Stimulated activated CD4-positive, alpha-beta T cell treated with anti-CD3 and anti-CD28 coated beads, Interleukin-4, amount 100 ng/mL, for 1 hour (primary cell): ENCODE measurements at places on chromosomes 2 and 18.

- DNase-seq = no peak
Measured at GRCh38 chr2:150644298-150645067, 157.0 kb upstream of the RND3 start.

GRCh38 chr2:64727843-64728463 is 74.2 kb upstream of the SERTAD2 start:
- no peak for DNase-seq

DNA sequence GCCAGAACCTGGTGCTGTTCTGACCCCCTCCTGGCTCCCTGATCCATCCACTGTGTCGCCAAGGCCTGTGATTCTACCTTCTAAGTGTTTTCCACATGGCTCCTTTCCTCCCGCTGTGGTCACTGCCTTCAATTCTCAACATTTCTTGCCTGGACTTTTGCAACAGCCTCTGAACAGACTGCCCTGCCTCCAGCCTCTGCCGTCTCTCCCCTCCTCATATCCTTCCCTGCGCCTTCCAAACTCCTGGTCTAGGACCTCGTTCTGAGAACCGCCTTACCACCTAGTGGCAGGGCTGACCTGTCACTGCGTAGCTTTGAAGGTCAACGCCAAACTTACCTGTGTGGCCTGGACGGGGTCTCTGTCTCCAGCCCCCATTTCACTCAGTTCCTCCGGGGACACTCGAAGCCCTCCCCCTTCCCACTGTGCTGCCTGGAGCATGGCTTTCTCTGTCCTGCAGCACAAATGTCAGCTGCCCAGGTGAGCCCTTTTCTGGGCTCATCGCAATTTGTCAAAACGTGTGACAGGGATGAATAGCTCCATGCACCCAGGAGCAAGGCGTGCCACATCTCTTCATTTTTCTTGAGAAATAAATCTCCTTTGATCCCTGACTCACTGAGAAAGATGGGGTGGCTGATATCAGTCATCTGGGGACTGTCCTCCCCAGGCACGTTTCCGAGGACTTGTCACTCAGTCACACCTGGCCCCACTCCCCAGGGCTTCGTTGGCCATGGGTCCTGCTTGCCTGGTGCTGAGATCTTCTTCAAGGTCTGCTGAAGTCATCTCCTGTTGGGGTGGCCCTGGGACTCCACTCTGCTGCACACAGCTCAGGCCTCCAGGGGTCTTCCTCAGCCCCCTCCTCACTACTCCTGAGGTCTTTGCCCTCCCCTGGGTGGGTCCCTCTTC is 46.7 kb downstream of the LDLRAD4 start:
- peak; percentile 52 for DNase-seq

DNA sequence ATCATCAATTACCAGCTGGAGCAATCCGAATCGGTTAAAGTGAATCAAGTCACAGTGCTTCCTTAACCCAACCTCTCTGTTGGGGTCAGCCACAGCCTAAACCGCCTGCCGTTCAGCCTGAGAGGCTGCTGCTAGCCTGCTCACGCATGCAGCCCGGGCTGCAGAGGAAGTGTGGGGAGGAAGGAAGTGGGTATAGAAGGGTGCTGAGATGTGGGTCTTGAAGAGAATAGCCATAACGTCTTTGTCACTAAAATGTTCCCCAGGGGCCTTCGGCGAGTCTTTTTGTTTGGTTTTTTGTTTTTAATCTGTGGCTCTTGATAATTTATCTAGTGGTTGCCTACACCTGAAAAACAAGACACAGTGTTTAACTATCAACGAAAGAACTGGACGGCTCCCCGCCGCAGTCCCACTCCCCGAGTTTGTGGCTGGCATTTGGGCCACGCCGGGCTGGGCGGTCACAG is 496 bp upstream of the ITGA4 start:
- DNase-seq = peak; percentile 52

- no peak for DNase-seq
Measured at GRCh38 chr2:196939371-196939770, 12.9 kb upstream of the PGAP1 start.
